ENCODE measurements at places on chromosomes 2 and 18. TPM values are rescaled to one million over a fixed set of nuclear protein-coding genes. Genes with fewer than 3 reads are reported as not detected.

CKAP2L gene
- total RNA-seq, result 6.0 TPM

FAM237A gene
- not detected for total RNA-seq

CAPN13 gene
- total RNA-seq, result 0.30 TPM

PAX8 gene
- 0.30 TPM for total RNA-seq

KCNJ3 gene
- total RNA-seq, result 3.2 TPM

GPR39 gene
- 0.20 TPM for total RNA-seq

SLC38A11 gene
- total RNA-seq, result 0.69 TPM

CRYGC gene
- not detected for total RNA-seq

EDAR gene
- 2.5 TPM for total RNA-seq

ARHGAP28 gene
- total RNA-seq, result 42.6 TPM

- no peak for DNase-seq
These were observed 27.7 kb downstream of the SH3BP4 start for GRCh38 chr2:234979204-234980167.

DNA sequence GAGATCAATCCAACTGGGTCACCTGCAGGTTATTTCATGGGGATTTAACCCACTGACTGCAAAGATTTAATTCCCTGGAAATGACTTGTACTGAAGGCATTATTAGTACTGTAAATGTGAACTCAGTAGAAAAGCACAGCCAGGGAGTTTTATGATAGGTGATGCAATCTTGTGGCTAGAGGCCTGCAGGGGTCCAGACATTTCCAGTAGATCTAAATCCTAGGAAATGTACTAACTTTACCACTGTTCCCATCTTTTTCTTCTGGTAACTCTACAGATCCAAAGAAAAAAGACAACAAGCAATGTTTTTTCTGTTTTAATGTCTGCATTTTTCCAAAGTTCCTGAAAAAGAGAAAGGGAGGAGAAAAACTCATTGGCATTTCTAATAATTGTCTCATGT is 500.1 kb downstream of the ARHGAP15 start:
- DNase-seq, result peak; percentile 10

DNA sequence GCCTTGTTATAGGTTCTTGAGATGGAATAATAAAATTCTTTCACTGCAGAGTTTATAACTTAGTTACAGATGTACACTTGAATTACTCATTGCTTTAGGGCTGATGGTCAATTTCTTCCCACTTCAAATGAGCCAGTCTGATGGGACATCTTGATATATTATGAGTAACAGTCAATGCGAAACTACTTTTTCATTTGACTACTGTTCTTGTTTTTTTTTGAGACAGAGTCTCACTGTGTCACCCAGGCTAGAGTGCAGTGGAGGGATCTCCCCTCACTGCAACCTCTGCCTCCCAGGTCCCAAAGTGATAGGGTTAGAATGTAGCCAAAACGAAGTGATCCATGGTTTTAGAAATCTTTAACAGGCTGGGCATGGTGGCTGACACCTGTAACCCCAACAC is 57.1 kb downstream of the ST3GAL5 start:
- DNase-seq, result no peak

- DNase-seq, result no peak
These were observed 3.9 kb downstream of the HOXD1 start for GRCh38 chr2:176192351-176192750.

DNA sequence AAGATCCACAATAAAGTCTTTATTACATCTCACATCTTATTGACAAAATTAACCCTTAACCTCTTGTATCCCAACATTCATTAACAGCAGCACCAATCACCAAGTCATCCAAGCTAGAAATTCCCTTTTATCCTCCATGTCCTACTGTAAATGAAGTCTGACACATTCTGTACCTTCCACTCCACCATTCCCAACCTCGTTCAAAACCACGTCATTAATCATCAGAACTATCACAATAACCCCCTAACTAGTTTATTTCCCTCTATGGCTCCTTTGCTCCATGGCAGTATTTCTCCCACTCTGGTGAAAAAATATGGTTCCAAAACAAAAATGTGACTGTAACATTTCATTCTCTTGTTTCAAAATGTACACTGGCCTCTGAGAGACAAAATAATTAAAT is 1626.2 kb downstream of the LRP1B start:
- no peak for DNase-seq

DNA sequence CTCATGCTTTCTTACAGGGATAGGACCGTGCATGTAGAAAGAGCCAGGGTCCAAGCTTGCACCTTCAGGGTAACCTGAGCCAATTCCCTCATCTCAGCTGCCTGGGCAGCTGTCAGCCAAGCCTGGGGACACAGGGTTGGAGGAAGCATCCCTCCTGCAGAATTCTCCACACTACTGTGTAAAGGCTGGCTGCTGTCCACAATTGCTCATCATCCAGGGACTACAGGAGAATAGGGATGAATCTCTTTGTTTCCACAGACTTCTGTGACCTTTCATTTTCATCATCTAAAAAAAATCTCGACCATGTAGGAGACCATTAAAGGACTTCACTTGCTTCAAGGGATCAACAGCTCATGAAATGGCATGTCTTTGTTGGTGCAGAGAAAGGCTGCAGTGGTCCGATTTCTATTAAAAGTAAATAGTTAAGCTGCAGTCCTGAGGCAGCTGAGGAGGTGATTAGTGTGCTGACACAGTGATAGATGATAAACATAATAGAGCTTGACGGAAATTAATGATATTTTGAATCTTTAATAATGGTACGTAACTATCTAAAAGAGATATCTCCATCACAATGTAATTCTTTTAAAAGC is 74.4 kb upstream of the COPS8 start:
- DNase-seq, result no peak

- DNase-seq, result no peak
These were observed 6.4 kb upstream of the SPATS2L start for GRCh38 chr2:200300065-200300464.

DNA sequence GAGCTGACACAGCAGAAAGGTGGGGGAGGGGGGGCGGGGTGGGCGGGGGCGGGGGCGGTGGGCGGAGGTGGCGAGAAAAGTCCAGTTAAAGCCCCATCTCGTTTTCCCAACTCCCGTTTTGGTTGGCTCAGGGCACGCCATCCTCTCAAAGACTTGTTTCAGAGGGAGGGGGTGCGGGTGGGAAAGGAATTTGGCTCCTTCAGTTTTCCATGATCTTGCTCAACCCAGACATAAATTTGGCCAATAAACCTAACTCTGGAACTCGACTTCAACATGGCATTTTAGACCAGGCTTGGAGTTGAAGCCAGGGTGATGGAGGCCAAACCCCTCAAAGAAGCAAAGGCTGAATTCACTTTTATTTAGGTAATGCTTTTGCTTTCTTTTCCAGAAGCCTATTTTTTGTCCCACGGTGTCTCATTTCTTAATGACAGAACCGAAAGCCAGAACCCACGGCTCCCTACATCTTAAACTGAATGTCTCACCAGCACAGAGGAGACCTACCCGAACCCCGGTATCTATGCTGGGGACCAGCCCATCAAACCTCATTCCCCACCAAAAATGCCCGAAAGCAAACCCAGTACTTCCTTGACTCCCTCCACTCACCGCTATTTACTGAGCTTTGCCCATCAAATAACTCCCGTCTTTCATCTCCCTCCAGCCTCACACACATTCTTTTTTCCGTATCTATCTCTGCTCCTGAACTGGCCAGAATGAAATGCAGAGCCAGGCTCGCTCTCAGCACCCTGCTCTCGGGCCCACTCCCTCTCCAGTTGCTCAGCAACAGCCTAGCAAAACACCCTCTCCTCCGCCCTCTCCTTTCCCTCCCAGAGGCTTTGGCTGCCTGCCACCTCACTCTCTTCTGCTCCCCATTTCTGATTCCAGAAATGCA is 4.3 kb downstream of the IGFBP5 start:
- peak; percentile 89 for DNase-seq

- no peak for DNase-seq
These were observed 2.2 kb downstream of the CYS1 start for GRCh38 chr2:10078001-10078400.

DNA sequence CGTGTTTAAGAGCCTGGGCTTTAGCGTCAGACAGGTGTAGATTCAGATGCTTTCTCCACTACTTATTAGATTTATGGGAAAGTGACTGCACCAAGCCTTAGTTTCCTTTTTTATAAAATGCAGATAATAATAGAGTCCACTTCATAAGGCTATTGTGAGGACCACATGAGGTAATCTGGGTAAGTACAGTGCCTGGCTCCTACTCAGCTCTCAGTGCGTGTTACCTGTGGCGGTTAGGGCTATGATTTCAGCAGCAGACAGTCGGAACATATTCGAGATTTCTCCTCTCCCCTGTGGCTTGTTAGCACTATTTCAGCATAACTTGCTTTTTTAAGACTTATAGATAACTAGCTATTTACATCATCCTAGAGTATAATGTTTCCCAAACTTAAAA is 32.0 kb downstream of the MAP3K20 start:
- DNase-seq, result no peak

DNA sequence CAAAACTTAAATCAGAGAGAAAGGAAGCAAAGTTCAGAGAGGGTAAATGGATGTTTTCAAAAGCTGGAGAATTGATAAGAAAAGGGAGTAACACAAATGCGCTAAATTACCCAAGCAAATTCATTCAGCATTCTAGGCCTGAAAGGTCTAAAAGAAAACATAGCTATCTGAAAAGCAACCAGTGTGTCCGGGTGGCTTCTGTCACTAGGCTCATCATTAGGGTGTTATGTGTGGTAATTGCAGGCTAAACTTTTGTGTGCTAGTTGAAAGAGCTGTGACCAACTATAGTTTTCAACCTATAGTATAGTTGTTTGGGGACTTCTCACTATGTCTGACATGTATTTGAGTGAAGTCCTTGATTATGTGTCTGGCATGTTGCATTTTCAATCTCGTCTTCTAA is 839.6 kb upstream of the ZEB2 start:
- DNase-seq, result no peak

DNA sequence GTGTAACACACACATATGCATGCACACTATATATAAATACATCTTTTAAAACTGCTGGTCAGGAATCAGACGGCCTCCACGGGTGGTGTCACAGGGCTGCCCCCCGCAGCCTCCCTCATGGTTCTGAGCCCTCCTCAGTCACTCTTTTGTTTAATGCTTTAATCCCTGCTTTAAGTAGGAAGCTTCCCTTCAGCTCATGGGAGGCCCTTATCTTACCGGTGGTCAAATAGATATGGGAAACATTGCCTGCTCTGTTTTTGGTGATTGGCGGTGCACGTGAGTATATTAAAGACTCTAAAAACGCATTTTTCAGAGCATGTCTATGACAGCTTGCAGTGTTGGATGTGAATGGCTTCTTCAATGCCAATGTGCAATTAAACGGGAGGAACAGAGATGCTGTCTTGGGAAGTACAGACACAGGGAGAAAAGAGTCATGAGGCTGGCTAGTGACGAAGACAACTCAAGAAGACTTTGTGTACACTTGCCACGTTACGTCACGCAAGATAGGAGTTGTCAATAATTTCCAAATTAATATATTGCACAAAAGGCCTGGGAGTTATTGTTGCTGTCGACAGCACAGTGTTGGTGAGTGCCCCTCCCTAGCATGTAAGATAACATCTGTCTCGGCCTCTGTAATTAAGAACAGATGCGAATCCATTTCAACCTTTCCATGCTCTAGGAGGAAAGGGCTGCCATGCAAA is 23.3 kb downstream of the GNLY start:
- DNase-seq, result peak; percentile 78

DNA sequence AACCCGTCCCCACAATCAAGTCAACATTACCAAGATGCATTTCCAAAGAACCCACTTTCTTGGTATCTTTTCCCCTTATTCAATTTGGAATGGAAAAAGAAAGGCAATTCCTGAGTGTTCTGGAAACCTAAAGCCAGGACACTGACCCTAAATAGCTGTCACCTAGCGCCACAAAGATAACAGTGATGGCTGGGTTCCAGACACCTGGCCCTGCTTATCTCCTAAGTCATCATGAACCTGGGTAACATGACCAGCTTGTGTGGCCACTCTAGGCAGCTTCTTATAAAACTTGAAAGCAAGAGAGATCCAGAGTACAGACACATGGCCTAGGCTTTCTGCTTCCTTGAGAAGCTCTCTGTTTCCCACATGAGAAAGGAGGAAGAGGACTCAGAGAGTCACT is 95.4 kb downstream of the BOD1L2 start:
- no peak for DNase-seq

GRCh38 chr2:64625299-64626145 is 28.2 kb downstream of the SERTAD2 start:
- DNase-seq, result no peak

DNA sequence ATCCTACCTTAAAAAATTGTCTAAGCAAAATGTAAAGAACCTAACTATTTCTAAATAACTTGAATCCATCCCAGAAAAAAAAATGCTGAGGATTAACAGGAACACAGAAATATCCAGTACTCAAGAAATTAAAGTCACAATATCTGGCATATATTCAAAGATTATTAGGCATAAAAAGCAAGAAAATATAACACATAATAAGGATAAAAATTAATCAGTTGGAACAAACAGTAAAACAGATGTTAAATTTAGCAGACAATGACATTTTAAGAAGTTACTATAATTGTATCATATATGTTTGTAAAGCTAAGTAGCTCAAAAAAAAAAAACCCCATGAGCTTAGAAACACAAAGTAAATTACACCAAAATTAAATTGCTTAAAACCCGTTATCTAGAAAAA is 427.4 kb upstream of the GYPC start:
- no peak for DNase-seq

DNA sequence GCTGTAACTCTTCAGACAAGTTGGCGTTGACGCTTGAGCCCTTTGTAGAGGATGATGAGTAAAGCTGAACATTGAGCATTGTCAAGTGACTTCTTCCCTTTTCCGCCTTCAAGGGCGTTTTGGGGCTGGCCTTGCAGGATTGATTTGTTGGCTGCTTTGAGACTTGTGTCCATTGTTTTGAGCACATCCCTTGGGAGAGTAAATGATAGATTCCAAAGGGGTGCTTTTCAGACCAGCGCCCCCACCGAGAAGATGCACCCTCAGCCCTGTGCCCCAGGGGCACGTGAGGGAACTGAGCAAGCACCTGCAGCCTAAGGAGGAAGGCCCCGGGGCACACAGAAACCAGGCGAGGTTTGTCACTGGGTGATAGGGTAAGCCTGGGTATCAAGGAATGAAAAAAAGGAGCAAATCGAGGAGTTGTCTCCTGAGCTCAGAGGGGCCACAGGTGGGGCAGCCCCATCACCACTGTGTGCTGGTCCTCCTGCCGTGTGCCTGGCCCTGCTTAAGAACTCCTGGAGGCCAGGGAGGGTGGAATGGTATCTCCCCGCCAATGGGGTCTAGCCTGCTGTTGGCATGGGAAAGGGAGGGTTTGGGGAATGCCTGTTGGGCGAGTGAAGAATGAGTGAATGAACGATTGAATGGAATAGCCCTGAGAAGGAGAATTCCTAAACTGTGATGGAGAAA is 64.0 kb downstream of the RAB31 start:
- DNase-seq, result no peak

- no peak for DNase-seq
These were observed 48.6 kb downstream of the LINC00305 start for GRCh38 chr18:64100116-64100922.

GRCh38 chr2:208669394-208669793 is 262.8 kb downstream of the PTH2R start:
- no peak for DNase-seq
